ENCODE measurements at places on chromosomes 6 and 20.
A peak's percentile ranks its signal among the peaks of the same experiment; 100 is the strongest.

DNA sequence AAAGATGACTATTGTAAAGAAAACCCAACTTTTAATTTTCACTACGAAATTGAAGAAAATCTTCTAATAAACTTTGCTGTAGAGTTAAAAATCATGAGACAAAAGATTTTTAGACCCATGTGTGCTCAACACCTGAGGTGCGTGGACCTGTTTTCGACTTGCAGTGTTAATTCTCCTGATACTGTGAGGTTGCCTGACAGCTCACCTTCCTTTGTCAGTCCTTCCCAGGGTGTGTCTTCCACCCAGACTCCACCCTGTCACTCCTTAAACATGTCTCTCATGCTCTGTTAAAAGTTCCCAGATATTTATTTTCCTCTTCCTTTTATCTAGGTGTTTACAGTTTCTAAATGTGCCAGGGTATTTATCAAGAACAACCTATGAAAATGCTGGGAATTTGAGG is 151.3 kb upstream of the NT5E start:
- no peak for DNase-seq

DNA sequence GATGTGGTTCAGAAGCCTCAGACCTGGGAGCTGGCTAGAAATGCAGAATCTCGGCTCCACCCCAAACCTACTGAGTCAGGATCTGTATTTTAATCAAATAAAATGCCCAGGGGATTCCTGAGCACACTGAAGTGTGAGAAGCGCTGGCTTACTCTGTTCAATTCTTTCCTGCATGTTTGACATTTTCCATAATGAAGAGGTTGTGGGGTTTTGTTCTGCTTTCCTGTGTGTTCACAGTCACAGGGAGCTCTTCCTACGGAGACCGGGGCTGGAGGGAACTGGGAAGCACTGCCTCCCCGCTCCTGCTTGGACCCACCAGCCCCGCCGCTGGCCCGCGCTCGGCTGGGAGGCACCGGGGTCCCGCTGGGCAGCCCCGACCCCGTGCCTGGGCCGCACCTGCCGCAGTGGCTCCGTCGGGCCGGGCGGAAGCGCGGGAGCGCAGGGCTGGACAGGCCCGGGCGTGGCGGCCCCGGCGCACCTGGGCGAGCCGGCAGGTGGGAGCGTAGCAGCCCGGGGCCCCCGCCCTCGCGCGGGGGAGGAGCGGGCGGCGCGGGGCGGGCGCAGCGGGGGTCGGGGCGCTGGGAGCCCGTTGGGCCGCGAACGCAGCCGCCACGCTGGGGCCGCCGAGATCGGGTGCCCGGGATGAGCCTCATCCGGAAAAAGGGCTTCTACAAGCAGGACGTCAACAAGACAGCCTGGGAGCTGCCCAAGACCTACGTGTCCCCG is at the start of gene MAPK13:
MAPK13 (plus strand) TSS at position 573 of the 726 bp plus-strand sequence; CDS start at position 643, 70 bp downstream.
- no peak for DNase-seq

- no peak for DNase-seq
Measured at GRCh38 chr20:62309198-62309944, 6.6 kb downstream of the ADRM1 start.

DNA sequence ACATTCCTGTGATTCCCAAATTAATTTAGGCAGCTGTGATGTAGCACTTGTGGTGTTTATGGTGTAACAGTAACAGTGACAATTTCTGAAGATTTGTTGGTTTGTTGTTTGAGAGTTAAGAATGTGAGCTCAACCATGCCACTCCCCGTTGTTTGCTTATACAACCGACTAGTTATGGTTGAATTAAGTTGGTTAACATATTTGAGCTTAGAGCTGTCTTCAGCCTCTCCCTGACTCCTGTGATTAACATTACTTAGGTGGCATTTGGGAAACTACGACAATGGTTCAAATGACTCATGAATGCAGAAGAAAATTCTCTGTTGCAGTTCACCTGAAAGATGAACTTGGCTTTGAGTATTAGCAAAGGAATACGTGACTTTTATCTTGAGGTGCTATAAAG is 35.9 kb upstream of the PRL start:
- no peak for DNase-seq

DNA sequence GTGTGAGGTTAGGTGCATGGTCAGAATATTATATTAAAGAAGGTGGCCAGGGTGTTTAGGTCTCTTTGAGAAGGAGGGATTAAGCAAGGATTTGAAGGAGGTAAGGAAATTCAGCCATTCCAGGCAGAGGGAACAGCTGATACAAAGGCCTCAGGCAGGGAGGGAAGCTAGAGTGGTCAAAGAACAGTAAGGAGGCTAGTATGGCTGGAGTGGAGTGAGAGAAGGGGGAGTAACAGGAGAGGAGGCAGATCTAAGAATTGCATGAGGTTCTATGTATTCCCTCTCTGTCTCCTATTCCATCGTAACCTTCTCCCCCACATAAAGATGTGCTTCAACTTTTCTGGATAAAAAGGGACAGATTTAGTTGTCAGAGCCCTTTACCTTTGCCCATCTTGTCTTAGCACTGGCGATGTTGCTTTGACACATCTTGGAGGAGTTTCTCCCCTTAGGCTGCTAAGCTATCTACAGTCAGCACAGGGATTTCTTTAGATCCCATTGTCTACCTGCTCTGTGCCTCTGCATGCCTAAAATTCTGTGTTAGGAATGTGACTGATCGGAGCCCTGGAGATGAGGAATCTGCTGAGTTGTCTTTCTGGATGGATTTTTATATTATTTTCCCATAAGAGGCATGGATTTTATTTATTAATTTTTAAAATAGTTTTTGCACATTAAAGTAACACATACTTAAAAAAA is 59.9 kb downstream of the KLHL31 start:
- DNase-seq, result no peak

DNA sequence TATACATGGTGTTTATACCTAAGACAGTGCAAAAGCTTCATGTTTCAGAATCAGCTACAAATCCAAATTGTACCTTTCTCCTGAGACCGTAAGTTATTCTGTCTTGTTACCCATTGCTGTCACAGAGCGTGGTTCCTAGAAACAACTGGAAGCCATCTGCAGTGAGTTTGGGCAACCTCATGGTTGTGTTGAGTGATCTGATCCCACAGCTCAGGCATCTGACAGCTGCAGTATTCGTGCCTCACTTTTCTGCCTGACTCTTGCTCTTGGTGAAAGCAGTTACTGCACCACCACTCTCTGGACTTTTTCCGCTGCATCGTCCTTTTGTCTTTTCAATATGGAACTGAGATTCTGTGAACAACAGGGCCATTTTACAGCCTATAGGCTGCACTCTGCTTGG is 752.6 kb downstream of the MAFB start:
- no peak for DNase-seq

- peak; percentile 56 for DNase-seq
Measured at GRCh38 chr6:98833057-98833306, 1.4 kb upstream of the POU3F2 start.

DNA sequence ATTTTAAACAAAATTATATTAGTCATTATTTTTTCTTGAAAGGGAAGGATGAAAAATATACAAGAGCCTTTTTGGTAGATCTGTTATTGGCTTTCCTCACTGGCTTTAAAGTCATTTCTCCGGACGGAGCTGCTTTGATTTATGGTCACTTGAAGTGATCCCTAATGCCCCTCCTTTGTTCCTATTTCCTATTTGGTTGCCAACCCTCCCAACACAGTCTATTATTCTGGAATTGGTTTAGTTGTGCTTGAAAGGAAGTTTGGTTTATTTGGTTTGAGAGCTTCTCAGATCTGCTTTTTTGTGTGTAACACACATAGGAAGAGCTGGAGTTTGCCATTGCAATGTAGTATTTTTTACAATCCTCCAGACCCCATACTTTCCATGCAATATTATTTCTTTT is 347.9 kb downstream of the RFPL4B start:
- DNase-seq, result no peak

DNA sequence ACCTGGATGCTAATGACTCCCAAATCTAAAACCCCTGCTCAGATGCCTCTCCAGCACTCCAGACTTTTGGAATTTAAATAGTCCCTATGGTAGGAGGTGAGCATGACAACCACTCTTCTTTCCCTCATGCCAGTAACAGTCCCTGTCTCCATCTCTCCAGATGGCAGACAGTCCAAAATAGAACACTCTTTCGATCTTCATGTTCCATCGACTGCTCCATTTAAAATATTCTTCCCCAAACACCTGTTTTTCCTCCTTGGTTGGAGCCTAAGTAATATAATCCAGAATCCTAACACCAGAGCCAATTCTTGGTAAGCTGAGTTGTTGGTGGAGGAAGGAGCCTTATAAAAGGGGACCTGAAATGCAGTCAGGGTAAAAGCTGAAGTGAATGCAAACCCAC is 723.5 kb upstream of the CHD6 start:
- DNase-seq, result no peak

DNA sequence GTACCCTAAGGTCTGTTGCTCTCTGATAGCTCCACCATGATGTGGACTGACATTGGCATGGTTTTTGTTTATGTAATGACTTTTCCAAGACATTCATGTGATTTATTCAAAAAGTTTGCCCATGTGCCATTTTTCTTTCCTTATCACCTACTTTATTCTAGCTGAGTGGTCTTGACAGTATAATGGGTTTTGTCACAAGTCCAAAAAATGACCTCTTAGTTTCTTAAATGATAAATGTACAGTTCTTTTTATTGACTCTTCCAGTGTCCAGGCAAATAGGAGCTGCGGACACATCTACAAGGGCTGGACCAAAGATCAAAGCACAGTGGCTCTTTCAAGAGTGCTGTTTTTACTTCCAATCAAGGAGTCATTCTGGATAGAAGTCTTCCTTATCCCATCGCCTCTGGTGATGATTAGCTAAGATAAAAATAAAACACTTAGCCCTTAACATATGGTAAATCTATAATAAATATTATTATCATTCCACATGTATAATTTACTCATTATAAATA is 141.4 kb downstream of the MMUT start:
- no peak for DNase-seq

DNA sequence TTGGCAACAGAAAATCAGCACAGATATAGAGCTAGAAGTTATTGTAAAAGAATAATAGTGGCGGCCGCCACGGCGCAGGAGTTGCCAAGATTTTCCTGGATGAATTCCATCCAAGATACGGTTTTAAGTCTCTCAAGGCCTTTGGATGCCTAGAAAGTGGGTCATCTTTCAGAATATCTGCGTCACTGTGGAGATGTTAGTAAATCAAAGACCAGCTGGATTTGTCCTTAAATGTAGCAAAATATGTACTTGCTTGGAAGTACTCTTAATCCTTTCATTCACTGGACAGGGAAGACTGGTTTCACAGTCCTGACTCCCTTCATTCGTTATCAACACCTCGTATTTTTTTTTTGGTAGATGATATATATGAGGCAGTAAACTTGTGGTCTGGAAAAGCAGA is 83.0 kb downstream of the SLC22A3 start:
- DNase-seq, result no peak

DNA sequence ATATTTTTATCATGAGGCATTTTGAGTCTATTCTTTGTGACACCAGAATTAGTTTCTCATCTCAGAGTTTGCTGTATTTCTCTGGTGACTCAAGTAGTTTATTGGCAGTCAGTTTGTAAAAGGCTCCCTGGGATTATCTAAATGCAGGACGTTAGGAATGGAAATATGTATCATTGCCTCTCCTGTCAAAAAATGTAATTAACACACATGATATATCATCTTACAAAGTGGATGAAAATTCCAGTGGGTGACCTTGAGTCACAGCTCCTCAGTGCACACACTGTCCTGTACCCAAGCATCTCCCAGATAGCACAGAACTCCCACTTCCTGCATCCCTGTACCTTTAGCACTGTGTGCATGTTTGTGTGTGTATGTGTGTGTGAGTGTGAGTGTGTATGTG is 258.6 kb downstream of the LAMA2 start:
- no peak for DNase-seq

DNA sequence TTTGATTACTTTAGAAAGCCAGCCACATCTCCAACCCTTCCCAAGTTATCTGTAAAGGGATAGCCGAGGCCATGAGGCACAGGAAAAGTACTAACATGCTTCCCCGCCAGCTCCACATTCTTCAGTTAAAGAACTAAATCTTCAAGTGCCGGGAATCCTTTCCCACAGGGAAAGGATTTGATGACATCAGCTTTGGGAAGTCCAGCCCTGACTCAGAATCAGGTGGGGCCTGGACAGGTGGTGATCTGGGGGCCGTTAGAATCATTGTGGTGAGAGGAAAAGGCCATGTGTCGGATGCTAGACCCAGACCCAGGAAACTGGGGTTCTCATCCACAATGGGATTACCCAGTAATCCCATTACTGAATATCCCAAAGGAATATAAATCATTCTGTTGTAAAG is 580.0 kb downstream of the QKI start:
- DNase-seq, result no peak

GRCh38 chr6:136887953-136888352 is 34.1 kb upstream of the SLC35D3 start:
- DNase-seq, result no peak

- DNase-seq, result no peak
Measured at GRCh38 chr6:6246544-6246943, 73.9 kb downstream of the F13A1 start.

- no peak for DNase-seq
Measured at GRCh38 chr20:43846516-43846905, 68.1 kb upstream of the TOX2 start.

DNA sequence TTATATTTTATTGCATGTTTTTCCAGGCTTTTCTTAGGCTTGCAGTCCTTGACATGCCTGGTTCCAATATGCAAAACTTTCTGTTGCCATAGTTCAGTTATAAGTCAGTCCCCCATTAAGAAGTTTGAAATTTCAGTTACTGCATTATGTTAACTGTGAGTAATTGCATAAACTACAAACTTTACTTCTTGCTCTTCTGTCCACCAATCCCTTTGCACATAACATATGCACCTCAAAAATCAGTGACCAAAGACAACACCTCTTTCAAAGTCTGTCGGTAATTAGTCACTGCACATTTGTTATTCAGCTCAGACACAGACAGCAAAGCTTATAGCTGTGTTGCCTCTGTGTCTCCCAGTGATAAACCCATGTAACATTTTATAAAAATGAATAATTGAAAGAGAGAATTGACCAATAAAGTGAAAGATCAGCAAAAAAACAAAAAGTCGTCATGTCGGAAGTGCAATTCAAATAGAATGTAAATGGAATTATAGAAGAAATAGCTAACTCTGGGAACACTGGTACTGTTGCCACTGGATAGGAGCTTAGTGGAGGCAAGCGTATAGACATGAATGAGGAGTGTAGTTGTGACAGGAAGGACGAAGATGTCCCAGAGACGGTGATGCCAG is 50.3 kb upstream of the BTBD3 start:
- no peak for DNase-seq

DNA sequence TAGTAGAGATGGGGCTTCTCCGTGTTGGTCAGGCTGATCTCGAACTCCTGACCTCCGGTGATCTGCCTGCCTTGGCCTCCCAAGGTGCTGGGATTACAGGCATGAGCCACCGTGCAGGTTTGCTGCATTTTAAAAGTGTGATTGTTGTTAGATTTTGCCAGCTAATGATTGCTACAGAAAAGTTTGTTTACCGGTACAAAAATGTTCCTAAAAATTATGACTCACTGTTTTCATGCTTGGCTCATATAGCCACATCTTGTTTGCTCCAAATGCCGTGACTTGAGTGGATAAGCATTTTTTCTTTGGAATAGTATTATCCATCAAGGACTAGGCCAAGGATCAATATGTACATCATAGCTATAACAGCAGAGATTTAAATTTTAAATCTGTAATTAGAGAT is 24.3 kb downstream of the LRRN4 start:
- DNase-seq, result no peak

- no peak for DNase-seq
Measured at GRCh38 chr20:63830841-63831588, at the start of gene ZBTB46. TSS of gene ZBTB46 (minus strand) at chr20:63831264. CDS start at chr20:63790757, 40,507 bp downstream.

Measured in A549 (cell line).